ENCODE measurements at places on chromosomes 5 and 9.

DNA sequence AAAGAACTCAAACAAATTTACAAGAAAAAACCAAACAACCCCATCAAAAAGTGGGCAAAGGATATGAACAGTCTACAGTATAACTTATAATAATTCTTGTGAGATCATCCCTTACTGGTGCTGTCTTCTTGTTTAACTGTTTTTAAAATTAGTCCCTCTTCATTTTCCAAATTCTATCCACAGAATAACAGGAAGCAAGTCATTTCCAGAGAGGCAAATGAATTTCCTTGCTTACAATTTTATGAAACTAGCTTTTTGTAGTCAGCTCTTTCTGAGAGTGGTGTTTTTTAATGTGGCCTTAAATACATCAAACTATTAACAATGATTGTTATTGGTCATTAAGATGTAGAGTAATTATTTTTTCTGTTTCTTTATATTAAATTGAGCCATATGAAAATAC, 40.6 kb downstream of the FAM174A start:
- DNase-seq = no peak

- no peak for DNase-seq
Measured at GRCh38 chr5:172171118-172171517, 16.9 kb downstream of the STK10 start.

- peak; percentile 48 for DNase-seq
Measured at GRCh38 chr5:54944364-54944763, 41.0 kb downstream of the ESM1 start.

GRCh38 chr5:176697267-176697933, 50.1 kb downstream of the TSPAN17 start:
- DNase-seq = no peak

DNA sequence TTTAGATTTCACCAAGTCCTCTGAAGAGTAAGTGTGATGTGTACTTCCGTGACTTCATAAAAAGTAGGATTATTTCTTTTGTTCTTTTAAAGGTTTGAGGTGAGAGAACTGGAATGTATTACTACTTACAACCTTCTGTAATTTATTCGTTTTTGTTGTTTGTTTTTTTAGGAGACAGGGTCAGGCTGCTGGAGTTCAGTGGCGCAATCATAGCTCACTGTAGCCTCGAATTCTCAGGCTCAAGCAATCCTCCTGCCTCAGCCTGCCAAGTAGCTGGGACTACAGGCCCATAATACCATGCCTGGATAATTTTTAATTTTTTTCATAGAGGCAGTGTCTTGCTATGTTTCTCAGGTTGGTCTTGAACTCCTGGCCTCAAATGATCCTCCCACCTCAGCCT, 68.3 kb upstream of the RETREG1 start:
- DNase-seq = no peak

DNA sequence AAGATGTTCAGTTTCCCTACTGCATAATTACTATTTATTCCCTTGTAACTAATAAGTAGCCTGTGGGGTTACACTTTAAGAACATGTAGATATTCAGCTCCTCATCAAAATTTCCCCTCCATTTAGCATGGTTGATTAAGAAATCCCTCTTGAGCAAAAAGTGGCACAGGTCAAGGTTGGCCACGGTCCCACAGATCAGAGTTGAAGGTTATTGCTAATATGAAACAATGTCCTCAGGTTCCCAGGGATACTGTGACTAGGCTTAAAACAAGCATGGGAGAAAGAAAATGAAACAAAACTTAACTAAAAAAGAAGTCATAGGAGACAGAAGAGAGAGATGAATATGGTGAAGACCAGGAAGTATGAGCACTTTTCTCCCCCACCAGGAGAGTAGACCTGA, 64.2 kb downstream of the RFK start:
- no peak for DNase-seq

DNA sequence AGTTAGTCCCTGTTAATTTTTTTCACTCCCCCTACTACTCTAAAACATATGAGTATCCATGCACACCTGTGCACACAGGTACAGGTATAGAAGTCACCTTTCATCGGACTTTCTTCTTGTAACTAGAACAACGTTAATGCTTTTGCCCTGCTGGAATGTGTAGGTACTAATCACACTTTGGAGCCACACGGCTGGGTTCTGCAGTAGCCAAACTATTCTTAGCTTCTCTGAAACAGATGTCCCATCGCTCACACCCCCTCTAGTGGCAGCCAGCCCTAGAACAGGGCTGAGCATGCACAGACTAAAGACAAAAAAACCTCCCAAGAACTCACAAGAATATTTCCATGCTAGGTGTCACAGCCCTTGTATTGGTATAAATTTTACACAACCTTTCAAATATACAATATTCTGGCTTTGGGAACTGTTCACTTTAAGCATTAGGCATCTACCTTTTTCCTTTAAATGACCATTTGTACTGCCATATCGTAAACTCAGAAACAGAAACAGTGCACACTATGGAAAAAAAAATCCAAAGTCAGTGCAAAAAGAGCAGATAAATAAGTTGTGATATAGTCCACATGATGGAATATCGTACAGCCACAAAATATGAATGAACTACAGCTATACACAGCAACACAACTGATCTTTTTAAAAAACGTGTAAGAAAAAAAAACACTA, 64.0 kb downstream of the RETREG1 start:
- peak; percentile 35 for DNase-seq

GRCh38 chr5:107636555-107636954, 34.2 kb downstream of the EFNA5 start:
- DNase-seq = no peak

- DNase-seq = no peak
Measured at GRCh38 chr5:148820461-148821395, 5.7 kb upstream of the ADRB2 start.

Data from stimulated activated CD4-positive, alpha-beta T cell treated with anti-CD3 and anti-CD28 coated beads, Interleukin-12 subunit alpha, Interleukin-12 subunit beta, amount 100 ng/mL, for 48 hours (primary cell).